Stomach (tissue), 19 donors: ENCODE measurements at places on chromosomes 3 and 15. TPM values are rescaled to one million over a fixed set of nuclear protein-coding genes. Genes with fewer than 3 reads are reported as not detected.

- H3K36me3 ChIP-seq: no peaks in the 10 kb centered on the region
- H3K27me3 ChIP-seq: no peaks in the 10 kb centered on the region
- H3K4me3 ChIP-seq: no peak overlapping the region
- DNase-seq: no peak
Measured at GRCh38 chr3:173007079-173007723, 133.8 kb downstream of the SPATA16 start.

The PRRT3 gene
- 0.58 TPM for total RNA-seq

GRCh38 chr15:28961391-28961790 lies 75.6 kb downstream of the APBA2 start:
- no peaks in the 10 kb centered on the region for H3K4me1 ChIP-seq
- DNase-seq: no peak
- no peak overlapping the region for H3K4me3 ChIP-seq
- no peak overlapping the region for H3K27ac ChIP-seq

DNA sequence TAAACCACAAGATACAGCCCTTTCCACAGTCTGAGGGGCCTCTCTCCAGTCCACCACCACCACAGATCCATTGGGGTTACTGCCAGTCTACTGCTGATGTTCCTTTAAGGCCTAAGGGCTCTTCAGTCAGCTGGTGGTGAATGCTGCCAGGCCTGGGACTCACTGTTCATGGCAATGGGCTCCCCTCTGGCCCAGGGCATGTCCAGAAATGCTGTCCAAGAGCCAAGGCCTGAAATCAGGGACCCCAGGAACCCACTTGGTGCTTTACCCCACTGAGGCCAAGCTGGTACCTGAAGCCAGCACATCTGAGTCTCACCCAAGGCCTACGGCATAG lies 128.6 kb upstream of the CBLB start:
- H3K27ac ChIP-seq: no peak overlapping the region
- no peaks in the 10 kb centered on the region for H3K27me3 ChIP-seq
- H3K4me1 ChIP-seq: no peaks in the 10 kb centered on the region

The ANKUB1 gene
- total RNA-seq: not detected
